ENCODE measurements at places on chromosomes 3 and 15.

DNA sequence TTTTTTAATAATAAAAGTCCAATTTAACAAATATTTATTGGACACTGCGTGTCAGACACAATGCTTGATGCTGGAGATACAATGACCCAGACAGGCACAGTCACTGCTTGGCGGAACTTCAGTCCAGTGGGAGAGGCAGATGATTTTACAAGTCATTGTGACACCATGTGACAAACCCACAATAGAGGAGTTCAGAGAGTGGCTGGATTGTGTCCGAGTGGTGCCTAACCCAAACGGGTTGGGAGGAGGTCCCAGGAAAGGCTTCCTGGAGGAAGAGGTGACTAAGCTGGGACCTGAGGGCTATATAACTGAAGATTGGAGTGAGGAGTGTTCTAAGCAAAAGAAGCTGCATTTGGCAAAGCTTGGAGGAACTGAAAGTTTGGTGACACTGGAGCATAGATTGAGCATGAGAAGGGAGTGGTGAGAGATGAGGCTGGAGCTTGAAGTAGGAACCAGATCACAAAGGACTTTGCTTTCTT, 41.4 kb downstream of the CRTC3 start:
- DNase-seq = peak; percentile 28

DNA sequence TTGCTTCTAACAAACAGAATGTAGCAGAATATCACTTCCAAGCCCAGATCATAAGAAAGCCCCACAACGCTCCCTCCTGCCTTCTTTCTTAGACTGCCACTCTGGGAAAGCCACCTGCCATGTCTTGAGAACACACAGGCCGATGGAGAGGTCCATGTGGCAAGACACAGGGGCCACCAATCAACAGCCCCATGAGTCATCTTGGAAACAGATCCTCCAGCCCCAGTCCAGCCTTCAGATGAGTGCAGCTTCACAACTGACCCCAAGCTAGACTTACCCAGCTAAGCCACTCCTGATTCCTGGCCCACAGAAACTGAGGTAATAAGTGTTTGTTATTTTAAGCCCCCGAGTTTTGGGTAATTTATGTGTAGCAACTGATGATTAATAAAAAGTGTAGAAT, 39.7 kb downstream of the PTH1R start:
- no peak for DNase-seq

- no peak for DNase-seq
Observed at GRCh38 chr3:14166877-14167603, 11.4 kb downstream of the XPC start.

- DNase-seq = no peak
Observed at GRCh38 chr3:138140940-138141339, 8.8 kb upstream of the A4GNT start.

GRCh38 chr3:136734382-136735070, 17.7 kb downstream of the STAG1 start:
- no peak for DNase-seq
